ENCODE measurements at places on chromosomes 1 and 21. TPM values are rescaled to one million over a fixed set of nuclear protein-coding genes. Genes with fewer than 3 reads are reported as not detected.

KRTAP21-2 gene
- not detected for total RNA-seq

DAP3 gene
- 171 TPM for total RNA-seq

ENTREP3 gene
- total RNA-seq, result 12.6 TPM

TNFRSF4 gene
- total RNA-seq, result not detected

PTPN22 gene
- total RNA-seq, result not detected

GUCA2B gene
- not detected for total RNA-seq

HSD3B1 gene
- not detected for total RNA-seq

NUDT4B gene
- 40.6 TPM for total RNA-seq

AMY1A gene
- total RNA-seq, result not detected

EDN2 gene
- total RNA-seq, result not detected

KDM5B gene
- total RNA-seq, result 46.3 TPM

FOXD3 gene
- 1.2 TPM for total RNA-seq

OR2L2 gene
- total RNA-seq, result not detected

COL9A2 gene
- 0.61 TPM for total RNA-seq

PTPRU gene
- total RNA-seq, result 7.4 TPM

FCMR gene
- not detected for total RNA-seq

B4GALT2 gene
- total RNA-seq, result 46.2 TPM

CELA3B gene
- total RNA-seq, result not detected

EPHA8 gene
- total RNA-seq, result 1.3 TPM

TEX50 gene
- total RNA-seq, result not detected

CYP4Z1 gene
- total RNA-seq, result not detected

ACTN2 gene
- total RNA-seq, result 0.25 TPM

CASP9 gene
- 18.0 TPM for total RNA-seq

GSTM5 gene
- total RNA-seq, result 0.12 TPM

TCP10L gene
- not detected for total RNA-seq

PLA2G2D gene
- total RNA-seq, result not detected

WNT2B gene
- 1.5 TPM for total RNA-seq

FCRL4 gene
- not detected for total RNA-seq

CDCA8 gene
- 19.5 TPM for total RNA-seq

CELA2B gene
- total RNA-seq, result not detected
